ENCODE measurements at places on chromosomes 2 and 18.

DNA sequence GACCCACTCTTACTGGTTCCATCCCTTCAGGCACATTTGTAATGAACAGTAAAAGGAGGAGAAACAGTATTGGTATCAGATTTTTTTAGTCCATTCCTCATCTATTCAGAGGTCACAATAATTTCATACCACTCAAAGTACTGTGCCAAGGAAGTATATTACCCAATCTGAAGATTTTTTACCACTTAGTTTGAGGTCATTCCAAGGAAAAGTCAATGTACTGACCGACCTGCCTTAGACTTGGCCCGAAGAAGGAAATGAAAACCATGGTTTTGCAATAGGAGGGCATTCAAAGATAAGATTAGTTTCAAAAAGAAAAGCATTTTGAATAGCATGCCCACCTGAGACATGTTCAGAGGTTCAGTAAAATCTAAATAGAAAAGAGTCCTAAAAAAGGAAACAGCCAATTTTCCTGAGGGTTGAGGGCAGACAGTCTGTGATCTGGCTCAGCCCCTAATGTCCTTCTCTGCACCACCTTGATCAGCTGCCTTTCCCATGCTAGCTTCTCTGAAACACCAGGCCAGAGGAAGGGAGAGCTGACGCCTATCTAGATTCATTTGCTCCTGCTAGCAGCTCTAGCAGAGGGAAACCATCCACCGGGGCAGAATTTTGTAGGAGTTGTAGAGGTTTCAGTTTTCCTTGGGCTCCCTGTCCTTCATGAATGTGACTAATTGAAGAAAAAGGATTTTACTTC, 107.3 kb upstream of the FZD5 start:
- no peak for ATAC-seq

- no peak for ATAC-seq
Observed at GRCh38 chr18:46452820-46453219, 204.2 kb downstream of the LOXHD1 start.

- peak; percentile 83 for ATAC-seq
Observed at GRCh38 chr18:56034949-56035348, 447.0 kb upstream of the TCF4 start.

DNA sequence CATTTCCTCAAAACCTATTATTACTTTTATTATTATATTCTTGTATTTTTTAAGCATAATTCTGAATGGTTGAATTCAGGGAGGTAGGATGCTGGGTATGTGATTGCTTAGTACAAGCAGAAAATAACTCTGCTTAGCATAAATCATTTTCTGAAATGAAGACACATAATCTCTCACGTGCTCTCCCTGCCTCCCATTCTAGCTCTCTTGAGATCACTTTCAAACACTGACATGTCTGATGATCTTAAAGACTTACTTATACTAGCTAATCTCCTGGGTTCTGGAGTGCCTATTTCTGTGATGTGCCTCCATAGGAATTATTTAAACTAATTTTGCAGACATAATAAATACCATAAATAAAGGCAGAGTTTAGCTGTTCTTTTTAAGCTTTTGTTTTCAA, 1136.0 kb downstream of the SUCLG1 start:
- ATAC-seq, result no peak

GRCh38 chr2:85772019-85772745, 18.4 kb downstream of the ATOH8 start:
- ATAC-seq, result peak; percentile 91

DNA sequence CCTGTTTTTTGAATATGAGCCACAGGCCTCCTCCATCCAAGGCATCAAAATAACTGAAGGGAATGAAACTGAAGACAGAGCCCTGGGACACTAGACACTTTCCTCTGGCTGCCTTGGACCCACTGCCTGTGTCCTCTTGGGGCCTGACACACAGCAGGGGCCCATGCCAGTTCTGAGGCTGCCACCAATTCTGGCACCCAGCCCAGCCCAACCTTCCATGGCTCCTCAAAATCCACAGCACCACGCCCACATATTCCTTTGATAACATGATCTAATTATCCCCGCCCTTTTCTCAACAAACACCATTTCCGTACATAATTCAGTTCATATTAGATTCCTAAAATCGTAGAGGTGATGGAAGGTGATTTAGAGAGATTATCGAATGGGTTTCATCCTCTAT, 64.2 kb downstream of the EMX1 start:
- ATAC-seq, result no peak

DNA sequence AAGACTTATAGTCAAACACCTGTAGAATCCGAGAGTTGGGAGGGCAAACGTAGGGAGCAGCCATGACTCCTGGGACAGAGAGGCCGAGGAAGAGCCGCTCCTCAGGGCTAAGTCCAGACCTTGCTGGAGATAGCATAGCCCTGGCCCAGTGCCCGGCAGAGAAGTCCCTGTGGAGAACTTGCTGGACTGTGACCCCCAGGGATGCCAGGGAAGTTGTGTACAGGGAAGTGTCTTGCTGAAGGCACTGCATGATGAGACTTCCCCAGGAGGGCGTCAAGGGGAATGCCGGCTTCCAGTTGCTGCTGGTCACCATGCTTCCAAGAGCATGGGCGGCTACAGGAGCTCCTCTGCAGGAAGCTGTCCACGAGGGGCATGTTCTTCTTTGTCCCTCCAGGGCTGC, 8.6 kb upstream of the CNDP1 start:
- no peak for ATAC-seq

GRCh38 chr2:18790509-18791171, 201.3 kb upstream of the NT5C1B start:
- ATAC-seq, result no peak

- no peak for ATAC-seq
Observed at GRCh38 chr2:96866986-96867755, 2.7 kb downstream of the SEMA4C start.

GRCh38 chr2:231172025-231172424, 26.4 kb upstream of the ARMC9 start:
- no peak for ATAC-seq

GRCh38 chr2:19409046-19409445, 50.6 kb upstream of the OSR1 start:
- no peak for ATAC-seq

DNA sequence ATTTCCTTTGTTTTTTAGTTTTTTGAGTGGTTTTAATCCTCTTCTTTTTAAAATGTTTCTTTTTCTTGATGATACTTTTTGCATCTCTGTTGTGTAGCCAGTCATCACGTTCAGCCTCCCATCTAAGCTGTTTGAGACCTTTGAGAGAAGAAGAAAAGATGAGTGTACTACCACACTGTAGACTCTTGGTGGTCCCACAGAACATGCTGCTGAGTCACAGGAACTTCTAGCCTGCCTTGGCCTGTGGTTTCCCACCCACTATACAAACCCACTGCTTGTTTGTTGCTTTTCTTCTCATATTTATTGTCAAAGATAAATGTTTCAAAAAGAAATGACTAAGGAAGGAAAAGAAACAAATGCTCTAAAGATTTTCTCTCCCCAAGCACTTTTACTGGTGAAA, 5.5 kb downstream of the CEBPZOS start:
- ATAC-seq, result no peak

- no peak for ATAC-seq
Observed at GRCh38 chr2:5713101-5713500, 20.9 kb downstream of the SOX11 start.

DNA sequence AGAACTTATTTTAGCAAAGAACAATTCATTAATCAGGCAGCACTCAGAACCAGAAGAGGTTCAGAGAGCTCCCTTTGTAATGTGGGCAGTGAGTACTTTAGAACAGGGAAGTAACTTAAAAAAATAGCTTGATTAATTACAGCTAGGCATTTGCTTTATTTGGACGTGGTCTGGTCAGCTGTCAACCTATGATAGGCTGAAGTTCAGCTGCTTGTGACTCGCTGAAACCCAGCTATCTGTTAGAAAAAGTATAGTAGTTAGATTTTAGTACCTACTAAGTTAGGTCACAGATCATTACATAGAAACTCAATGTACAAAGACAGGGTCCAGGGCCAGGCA, 40.0 kb downstream of the PKDCC start:
- no peak for ATAC-seq

- ATAC-seq, result no peak
Observed at GRCh38 chr2:163692081-163692480, 43.7 kb downstream of the FIGN start.

DNA sequence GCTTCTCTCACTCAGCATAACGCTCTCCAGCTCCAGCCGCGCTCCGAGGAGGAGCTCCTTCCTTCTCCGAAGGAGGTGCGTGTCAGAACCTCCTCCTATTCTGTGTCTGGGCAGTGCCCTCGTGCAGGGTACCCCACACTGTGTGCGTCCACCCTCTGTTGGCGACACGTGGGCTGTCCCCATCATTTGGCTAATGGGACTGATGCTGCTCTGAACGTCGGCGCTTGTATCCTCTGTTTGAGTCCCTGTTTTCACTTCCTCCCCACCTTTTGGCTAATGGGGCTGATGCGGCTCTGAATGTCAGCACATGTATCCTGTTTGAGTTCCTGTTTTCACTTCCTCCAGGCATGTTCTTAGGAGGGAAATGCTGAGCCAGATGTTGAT, 22.2 kb downstream of the KCNG2 start:
- ATAC-seq, result no peak

DNA sequence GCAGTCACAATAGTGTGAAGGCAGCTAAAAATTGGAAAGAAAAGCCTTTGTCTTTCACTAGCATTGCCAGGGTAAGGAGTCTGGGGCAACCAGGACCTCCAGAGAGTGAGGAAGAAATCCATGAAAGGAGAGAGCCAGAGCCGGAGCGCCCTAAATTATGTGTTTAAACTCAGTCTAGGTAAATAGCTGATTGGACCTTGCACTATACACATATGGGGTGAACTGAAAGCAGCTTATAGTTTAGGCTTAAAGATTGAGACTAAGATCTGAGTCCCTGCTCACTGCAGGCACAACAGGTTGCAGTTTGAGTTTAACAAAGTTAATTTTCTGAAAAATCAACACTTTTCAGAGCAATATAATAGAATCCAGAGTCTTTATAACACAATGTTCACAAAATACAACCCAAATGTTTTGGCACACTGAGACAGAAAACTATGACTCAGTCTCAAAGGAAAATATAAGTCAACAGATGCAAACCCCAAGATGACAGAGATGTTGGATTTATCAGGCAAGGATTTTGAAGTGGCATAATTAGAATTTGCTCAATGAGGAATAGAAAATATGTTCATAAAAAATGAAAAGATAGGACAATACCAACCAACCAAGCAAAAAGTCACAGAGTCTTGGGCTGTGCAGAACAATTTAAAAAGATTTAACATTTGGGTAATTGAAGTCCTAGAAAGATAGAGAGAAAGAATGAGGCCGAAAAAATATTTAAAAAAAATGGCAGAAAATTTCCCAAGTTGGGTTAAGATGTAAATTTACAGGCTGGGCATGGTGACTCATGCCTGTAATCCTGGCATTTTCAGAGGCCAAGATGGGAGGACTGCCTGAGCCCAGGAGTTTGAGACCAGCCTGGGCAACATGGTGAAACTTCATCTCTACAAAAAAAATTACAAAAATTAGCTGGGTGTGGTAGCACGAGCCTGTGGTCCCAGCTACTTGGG, 39.6 kb downstream of the DOK1 start:
- no peak for ATAC-seq

GRCh38 chr18:3911413-3911812, 461.4 kb downstream of the TGIF1 start:
- peak; percentile 40 for ATAC-seq

DNA sequence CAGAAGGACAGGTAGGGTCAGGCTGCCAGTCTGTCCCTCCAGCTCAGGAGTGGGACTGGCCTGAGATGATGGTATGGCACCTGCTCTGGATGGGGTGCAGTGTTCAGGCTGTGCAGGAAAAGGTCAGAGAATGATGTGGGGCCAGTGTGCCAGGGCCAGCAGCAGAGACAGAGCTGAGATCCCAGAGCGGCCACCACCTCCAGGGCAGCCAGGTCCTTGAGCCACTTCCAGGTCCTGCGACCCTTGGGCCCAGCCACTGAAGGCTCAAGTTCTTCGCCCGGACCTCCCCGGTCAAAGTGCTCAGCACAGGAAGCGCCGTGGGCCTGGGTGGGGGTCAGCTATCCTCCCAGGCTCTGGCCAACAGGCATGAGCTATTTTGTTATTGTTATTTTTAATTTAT, 12.1 kb upstream of the ARMC9 start:
- ATAC-seq, result no peak

DNA sequence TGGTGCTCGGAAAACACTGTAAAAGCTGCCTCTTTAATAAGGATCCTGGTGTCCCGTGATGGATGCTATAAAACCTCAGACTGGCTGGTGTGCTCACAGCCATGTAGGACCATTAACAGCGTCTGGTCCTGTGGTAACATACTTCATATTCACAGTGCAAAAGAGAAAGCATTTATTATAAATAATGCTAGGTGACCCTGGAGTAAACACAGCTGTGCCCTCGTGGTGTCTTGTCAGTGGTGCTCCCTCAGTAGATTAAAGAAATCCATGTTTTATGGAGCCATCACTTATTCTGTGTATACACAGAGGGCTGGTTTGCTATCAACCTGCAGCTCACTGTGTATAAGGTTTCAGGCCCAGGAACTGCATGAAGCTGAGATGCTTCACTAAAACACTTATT, 106.9 kb downstream of the CDK15 start:
- no peak for ATAC-seq

DNA sequence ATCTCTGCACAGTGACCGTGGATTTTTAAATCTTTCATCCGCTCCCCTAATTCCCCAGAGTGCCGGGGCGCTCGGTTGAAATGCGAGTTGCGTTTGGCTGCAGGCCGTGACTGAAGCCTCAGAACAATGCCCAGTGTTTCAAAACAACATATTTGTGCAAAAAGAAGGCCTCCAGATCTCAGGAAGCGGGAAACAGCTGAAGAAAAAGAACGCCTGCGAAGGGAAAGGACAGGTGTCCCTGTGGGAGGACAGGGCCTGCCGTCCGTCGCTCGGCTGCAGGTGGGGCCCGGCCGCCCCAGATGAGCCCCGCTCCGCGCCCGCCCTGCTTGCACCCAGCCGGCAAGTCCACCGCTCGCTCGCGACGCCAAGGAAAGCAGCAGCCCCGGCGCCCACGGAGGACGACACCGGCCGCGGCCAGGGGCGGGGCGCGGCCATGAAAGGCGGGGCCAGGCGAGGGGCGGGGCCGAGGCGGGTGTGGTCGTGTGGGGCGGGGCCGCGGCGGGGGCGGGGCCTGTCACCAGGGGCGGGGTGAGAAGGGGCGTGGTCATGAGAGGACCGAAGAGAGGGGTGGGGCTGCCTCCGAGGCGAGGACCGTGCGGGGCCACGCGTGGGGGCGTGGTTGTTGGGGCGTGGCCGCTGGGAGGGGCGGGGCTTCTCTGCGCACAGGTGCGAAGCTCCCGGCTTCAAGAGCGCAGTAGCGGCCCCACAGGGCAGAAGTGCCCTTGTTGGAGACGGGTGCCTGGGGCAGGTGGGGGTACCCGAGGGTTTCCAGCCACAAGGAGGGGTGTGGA, 17.6 kb upstream of the BOK start:
- ATAC-seq, result peak; percentile 91

DNA sequence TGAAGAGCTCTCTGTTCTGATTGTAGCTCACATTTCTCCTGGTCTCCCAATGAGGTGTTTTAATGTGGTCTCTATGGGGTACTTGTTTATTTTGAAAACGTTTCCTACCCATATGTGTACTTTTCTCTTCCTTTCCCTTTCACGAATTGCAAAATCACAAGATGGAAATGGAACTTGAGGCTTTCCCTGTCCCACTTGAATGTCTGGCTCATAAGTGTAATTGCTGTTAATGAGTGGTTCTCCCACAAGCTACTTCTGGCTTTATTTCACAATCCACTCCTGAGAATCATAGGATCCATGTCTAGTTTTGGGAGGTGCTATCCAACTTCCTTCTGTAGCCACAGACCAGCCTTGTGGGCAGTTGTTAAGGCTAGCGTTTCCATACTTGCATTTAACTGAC, 81.1 kb upstream of the CAVIN2 start:
- ATAC-seq, result peak; percentile 69
